ENCODE measurements at places on chromosomes 5 and 9. TPM values are rescaled to one million over a fixed set of nuclear protein-coding genes. Genes with fewer than 3 reads are reported as not detected.

Gene FBXL7
- 8.7 TPM for total RNA-seq

Gene TMED9
- total RNA-seq: 137 TPM

Gene JAKMIP2
- total RNA-seq: not detected

Gene TRAF1
- total RNA-seq: 0.38 TPM

Gene ADAMTS13
- total RNA-seq: 2.1 TPM

Gene TAF11L10
- total RNA-seq: not detected

Gene TAF11L4
- not detected for total RNA-seq

Gene CDKN2B-AS1
- total RNA-seq: 4.1 TPM

Gene NMUR2
- total RNA-seq: not detected

Gene SPATA31C1
- total RNA-seq: not detected

Gene IL4
- not detected for total RNA-seq

Gene SLC24A2
- not detected for total RNA-seq

Gene ZNF300
- total RNA-seq: 5.1 TPM

Gene TEK
- 10.2 TPM for total RNA-seq

Gene SH3GL2
- not detected for total RNA-seq

Data from GM23248 (cell line).